ENCODE measurements at places on chromosomes 16 and 17. TPM values are rescaled to one million over a fixed set of nuclear protein-coding genes. Genes with fewer than 3 reads are reported as not detected.

- DNase-seq, result peak; percentile 57
Measured at GRCh38 chr16:70161350-70161749, 12.2 kb upstream of the CLEC18C start.

DNA sequence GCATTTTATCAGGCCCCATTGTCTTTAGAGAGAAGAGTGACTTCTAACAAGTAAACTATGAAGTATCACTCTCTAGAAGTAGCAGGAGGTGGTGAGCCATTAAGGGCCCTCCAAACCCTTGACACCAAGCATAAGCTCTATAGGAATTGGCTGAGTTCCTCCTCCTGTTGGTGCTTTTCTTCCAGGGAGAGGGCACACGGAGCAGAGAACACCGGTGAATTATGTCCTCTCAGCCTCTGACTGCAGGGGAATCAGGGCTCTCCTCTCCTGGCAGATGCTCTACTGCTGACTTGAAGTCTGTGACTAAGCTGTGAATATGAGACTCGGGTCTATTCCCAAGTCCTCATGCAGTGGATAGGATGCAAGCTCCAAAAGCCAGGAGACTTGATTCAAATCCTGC, 32.3 kb downstream of the CHD9 start:
- DNase-seq, result no peak

The HOXB13 gene
- polyA plus RNA-seq, result not detected

The C16orf86 gene
- polyA plus RNA-seq, result 8.2 TPM

The CA5A gene
- polyA plus RNA-seq, result not detected

The KREMEN2 gene
- polyA plus RNA-seq, result not detected
